ENCODE measurements at places on chromosomes 2 and 18.

DNA sequence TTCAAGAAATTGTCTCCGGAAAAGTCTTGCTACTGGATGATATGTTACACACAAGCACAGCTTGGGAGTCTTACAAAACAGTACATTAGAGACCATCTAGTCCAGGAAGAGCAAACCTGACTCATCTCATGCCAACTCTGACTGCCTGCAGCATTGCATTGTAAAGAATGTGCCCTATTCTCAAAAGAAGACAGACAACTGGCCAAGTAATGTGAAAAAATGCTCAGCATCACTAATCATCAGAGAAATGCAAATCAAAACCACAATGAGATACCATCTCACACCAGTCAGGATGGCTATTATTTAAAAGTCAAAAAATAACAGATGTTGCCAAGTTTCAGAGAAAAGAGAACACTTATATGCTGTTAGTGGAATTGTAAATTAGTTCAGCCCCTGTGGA, 42.7 kb upstream of the GORASP2 start:
- DNase-seq: no peak

DNA sequence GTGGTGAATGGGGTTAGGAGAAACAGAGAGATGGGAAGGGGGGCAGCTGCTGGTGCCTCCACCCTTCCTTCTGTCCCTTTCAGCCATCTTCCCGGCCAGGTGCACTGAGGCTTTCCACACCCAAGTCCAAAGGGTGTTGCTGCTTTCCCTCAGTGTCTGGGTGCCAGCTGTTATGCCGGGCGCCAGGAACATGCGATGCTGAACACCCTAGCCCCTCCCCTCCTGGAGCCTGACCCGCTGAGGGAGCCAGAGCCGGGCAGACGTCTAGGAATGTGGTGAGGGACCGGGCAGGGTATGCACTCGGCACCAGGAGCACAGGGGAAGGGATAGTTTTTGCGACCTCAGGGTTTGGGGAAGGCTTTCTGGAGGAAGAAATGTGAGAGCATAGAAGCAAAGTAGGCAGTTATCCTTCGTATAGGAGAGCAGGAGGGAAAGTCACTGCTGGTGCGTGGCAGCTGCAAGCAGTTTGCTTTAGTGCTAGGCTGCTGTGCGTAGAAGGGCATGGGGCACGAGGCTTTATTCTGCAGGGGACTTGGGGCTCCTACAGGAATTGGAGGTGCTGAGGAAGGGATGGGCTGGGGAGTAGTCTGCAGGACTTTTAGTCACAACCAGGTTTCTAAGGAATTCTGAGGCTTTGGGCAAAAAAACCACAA, 147.7 kb downstream of the TSN start:
- DNase-seq: no peak

- no peak for DNase-seq
These were observed 157.4 kb downstream of the FBXO15 start for GRCh38 chr18:73990258-73990657.

- no peak for DNase-seq
These were observed 12.8 kb upstream of the FSHR start for GRCh38 chr2:49167131-49167530.

- DNase-seq: no peak
These were observed 36.7 kb upstream of the ITGA4 start for GRCh38 chr2:181420259-181421130.

GRCh38 chr2:122148128-122148767, 392.8 kb downstream of the TSN start:
- no peak for DNase-seq

GRCh38 chr2:192655916-192656315, 461.2 kb upstream of the TMEFF2 start:
- no peak for DNase-seq

- no peak for DNase-seq
These were observed 339.7 kb upstream of the SLC14A2 start for GRCh38 chr18:45275367-45276113.

DNA sequence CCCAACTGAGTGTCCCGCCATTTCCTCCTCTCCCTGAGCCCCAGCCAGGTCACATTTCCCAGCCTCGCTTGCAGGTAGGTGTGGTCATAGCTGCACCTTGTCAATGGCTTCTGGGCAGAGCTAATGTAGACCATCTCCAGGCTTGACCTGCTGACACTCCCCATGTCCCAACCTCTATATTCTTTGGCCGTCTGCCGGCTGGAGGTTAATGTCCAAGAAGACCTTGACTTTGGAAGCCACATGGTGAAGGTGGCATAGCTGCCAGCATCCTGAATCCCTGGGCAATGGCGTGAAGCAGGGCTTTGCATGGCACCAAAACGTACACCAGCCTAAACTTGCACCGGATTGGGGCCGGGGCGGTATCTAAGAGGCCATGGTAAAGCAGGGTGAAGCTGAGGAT, 88.3 kb downstream of the SPP2 start:
- no peak for DNase-seq

DNA sequence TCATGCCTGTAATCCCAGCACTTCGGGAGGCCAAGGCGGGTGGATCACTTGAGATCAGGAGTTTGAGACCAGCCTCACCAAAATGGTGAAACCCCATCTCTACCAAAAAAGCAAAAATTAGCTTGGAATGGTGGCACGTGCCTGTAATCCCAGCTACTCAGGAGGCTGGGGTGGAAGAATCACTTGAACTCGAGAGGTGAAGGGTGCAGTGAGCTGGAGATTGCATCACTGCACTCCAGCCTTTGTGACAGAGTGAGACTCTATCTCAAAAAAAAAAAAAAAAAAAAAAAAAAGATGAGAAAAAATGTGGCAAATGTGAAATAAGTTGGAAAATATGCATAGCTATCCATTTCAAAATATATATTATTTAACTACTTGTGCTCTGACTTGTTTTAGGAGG, 65.0 kb downstream of the KCNS3 start:
- no peak for DNase-seq

GRCh38 chr18:37547196-37547827, 18.3 kb downstream of the CELF4 start:
- DNase-seq: no peak

DNA sequence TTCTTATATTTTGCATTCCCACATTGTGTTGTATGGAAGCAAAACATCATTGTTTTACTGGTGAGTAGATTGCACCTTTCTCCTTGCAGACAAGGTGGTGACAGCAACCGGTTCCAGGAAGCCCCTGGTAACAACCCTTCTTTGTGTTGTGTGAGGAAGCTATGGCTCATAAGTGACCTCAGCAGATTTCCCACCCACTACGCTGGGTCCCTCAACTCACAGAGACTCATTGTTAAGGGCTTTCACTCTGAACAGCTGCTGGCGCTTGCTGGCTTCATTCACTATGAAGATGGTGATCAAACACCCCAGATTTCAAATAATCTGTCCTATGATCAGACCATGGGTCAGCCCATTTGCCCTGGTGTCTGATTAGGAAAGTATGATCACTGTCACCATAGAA, 53.4 kb downstream of the WIPF1 start:
- no peak for DNase-seq

DNA sequence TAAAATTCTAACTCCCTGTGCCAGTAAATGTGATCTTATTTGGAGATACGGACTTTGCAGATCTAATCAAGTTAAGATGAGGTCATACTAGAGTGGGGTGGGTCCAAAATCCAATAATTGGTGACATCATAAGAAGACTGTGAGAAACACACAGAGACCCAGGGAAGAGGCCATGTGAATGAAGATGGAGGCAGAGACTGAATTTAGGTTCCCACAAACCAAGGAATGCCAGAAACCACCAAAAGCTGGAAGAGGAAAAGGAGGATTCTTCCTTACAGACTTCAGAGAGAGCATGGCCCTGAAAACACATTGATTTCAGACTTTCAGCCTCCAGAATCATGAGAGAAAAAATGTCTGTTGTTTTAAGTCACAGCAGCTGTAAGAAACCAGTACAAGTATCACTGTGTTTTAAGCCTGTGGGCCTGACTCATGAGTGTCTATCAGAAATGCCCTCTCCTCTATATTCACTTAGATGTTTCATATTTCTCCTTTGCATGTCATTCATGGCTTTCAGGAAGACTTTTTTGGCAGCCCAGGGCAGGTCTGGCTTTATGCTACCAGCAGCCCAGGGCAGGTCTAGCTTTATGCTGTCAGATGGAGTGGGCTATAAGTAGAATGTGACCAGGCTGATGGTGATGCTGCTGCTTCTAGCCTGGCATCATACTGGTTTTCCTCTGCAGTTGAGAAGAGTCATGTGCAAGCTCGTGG, 100.0 kb downstream of the SPOPL start:
- DNase-seq: no peak

DNA sequence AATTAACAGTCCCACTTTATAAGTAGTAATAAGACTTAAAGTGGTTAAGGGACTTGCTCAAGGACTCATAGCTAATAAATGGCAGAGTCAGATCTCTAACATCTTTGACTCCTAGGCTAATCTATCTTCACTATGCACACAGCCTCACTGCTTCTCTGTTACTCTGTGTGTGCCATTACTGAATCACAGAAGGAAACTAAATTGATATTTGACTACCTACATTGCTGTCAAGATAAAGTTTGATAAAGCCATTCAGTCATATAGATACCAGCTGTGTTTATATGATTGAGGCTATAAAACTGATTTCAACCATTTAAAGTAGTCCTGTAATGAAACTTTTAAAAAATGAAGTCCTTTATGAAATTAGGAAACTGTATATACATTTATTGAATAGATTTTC, 10.9 kb downstream of the SLC39A10 start:
- no peak for DNase-seq

- no peak for DNase-seq
These were observed 6.9 kb downstream of the INHA start for GRCh38 chr2:219578811-219579613.

DNA sequence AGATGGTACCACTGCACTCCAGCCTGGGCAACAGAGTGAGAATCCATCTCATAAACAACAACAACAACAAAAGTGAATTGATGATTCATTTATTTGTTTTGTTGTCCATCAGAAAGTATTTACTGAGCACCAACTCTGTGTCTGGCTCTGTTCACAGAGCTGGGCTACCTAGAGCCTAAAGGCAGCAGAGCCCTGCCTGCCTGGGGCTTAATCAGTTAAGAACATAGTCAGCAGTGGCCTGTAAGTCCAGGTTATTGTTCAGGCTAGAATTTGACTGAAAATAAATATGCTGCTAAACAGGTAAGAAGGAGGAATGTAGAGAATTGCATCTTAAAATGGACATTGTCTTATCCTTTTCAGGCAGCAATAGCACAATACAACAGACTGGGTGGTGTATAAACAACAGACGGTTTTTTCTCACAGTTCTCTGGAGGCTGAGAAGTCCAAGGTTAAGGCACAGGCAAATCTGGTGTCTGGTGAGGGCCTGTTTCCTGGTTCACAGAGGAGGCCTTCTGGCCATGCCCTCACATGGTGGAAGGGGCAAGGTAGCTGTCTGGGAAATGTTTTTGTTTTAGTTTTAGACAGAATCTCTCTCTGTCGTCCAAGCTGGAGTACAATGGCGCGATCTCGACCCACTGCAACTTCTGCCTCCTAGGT, 22.2 kb upstream of the ARL4C start:
- no peak for DNase-seq

- DNase-seq: no peak
These were observed 9.7 kb downstream of the OXER1 start for GRCh38 chr2:42754021-42754775.

DNA sequence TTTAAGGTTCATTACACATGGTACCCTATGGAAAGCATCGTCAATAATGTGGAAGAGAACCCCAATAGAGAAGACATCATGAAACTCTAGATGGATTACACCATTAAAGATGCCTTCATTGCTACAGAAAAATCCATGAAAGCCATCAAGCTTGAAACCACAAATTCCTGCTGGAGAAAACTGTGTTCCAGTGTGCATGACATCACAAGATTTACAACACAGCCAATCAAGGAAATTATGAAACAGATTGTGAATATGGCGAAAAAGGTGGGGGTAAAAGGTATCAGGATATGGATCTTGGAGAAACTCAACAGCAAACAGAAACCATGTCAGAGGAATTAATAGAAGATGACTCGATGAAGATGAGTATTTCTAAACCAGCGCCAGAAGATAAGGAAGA, 200.0 kb downstream of the SLC4A10 start:
- no peak for DNase-seq

DNA sequence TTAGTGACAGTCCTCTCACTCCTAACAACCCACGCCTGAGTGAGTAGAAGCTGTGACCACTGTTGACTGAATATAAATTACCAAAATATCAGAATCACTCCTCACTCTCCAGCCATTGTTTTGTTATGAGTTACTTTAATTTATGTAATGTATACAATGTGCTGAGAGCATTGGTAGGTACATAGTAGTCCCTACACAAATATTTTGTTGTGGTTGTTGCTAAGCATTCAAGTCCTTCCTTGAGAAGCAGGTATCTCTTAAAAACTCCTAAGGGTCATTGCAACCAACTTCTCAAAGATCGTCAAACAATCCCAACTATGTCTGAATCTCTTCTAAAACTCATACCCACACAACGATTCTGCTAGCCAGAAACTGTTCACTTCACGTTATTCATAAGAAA, 476.8 kb upstream of the TNP1 start:
- DNase-seq: no peak

GRCh38 chr18:58139459-58140386, 95.7 kb downstream of the NEDD4L start:
- DNase-seq: no peak

- DNase-seq: no peak
These were observed 48.4 kb upstream of the B3GNT7 start for GRCh38 chr2:231347081-231347480.

- no peak for DNase-seq
These were observed 248.5 kb upstream of the ID2 start for GRCh38 chr2:8433390-8433789.

- no peak for DNase-seq
These were observed 7.1 kb downstream of the FBXO15 start for GRCh38 chr18:74140582-74140981.

DNA sequence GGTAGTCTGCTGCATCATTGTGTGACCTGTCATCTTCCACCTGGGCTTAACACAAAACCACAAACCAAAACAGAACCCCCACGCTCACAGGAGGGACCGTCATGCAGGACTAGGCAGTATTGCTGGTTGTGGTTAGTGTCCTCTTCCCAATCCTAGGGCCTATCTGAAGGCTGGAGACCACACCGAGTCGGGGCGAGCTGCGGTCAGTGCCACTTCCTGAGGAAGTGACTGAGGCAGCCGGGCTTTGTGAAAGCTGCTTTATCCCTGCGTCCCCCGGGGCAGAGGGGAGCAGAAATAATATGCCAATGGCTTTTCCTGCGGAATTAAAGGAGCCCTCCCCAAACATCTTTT, 22.9 kb downstream of the ZNF532 start:
- no peak for DNase-seq

DNA sequence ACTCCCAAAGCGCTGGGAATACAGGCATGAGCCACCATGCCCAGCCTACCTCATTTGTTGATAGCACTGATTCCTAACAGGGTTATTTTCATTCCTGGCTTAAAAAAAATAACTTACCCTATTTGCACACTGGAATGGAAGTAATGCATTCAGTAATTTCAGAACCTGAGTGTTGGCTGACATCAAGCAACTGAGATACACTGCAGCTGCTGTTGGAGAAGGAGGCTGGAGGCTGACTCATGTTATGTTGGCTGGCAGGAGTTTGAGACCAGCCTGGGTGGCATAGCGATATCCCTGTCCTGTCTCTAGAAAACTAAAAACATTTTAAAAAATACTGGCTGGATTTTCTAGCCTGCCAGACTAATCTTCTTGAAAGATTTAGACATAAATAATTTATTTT, 385.1 kb upstream of the MEX3C start:
- DNase-seq: no peak

- no peak for DNase-seq
These were observed 154.7 kb downstream of the MBD2 start for GRCh38 chr18:54069729-54070128.

- DNase-seq: no peak
These were observed 15.5 kb downstream of the NCK2 start for GRCh38 chr2:105760191-105760590.

GRCh38 chr2:72913486-72914205, 3.7 kb upstream of the EMX1 start:
- no peak for DNase-seq
